ENCODE measurements at places on chromosomes 4 and X.

GRCh38 chr4:48340276-48340964 is 909 bp upstream of the SLAIN2 start:
- DNase-seq = no peak

DNA sequence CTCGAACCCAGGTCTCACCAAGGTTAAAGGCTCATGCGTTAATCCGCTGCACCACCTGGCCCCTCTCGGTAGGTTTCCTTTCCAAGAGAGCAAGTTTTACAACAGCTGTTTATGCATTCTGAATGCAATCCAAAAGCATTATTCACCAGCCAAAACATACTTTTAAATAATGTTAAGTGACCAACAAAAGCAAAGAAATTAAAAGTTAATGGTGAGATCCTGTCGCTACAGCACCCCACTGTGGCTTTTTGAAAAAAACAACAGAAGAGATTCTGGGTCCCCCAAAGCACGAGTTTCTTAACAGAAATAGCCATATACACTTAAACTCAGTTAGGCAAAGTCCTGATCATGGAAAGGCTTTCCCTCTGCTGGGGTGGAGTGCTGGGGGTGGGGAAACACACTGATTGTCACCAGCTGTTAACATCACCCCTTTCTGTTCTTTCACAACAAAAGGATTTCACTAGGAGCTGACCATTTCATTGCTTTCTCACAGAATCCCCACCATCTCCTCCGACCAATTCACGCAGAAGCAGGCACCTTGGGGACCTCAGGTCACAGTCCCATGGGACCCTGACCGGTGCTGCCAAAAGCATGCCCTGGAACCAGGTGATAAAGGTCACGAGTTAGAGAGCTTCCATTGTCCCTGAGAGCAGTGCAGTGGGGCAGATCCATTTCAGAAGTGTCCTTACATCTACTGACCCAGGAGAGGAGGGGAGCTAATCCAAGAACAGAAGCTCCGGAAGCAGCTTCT is 51.2 kb downstream of the ZNF827 start:
- DNase-seq = no peak

- no peak for DNase-seq
These were observed 63.5 kb upstream of the EMCN start for GRCh38 chr4:100581337-100581736.

DNA sequence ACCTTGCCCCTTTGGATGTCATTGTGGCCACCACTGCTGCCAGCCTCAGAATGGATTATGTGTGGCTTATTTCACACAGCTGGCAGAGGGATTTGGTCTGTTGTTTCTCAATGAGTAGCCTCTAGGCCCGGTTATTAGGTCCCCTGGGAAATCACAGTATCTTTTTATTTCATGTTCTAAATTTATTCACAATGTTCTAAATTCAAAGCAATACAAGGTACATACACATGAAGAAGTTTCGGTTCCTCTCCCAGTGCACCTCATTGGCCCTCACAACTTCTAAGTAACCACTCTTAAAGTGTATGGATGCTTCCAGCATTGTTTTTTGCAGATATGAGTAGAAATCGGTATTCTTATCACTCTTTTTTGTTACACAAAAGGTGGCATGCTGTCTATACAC is 262.7 kb downstream of the RCHY1 start:
- DNase-seq = no peak

GRCh38 chr4:8267077-8267476 is 2.5 kb upstream of the HTRA3 start:
- DNase-seq = peak; percentile 15

DNA sequence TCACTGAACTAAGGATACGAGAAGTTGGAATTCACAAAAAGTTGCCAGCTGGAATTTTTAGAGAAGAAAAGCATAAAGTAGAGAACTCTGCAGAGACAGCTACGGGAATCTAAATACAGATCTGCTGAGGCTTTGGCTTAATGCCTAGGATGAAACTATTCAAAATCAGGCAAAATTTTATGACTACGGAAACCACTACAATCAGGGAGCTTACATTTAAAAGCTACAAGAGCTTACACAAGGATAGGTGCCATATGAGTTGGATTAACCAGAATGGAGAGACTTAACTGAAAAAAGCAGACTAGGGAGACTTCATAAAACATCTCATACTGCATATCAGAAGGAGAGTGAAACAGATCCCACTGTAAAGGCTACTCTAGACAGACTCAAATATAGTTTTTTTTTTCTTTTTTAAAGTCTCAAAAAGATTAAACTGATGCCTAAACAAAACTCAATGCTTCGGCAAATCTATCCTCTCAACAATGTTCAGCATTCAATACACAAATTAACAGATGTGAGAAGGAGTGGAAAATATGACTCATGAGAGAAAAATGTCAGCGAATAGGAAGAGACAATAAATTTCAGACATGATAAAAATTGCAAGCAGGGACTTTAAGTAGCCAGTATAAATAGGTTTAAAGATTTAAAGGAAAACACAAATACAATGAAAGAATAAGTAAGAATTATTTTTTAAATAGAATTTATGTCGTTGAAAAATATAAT is 586.1 kb downstream of the FSTL5 start:
- no peak for DNase-seq

DNA sequence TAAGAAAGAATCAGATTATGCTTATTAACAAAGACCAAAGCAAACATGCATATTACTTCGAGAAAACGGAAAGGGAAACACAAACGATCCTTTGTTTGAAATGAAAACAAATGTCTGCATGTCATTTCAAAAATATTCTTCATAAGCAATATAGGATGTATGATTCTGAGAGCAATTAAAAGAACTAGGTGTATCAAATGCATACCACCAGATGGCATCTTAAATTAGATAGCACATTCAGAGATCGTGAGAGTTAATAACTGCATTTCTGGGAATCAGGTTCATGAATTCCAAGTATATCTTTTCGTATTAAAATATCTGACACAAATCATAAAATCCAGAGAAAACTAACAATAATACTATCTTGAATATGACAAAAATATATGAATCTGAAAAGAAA is 159.5 kb downstream of the PPP3CA start:
- no peak for DNase-seq

DNA sequence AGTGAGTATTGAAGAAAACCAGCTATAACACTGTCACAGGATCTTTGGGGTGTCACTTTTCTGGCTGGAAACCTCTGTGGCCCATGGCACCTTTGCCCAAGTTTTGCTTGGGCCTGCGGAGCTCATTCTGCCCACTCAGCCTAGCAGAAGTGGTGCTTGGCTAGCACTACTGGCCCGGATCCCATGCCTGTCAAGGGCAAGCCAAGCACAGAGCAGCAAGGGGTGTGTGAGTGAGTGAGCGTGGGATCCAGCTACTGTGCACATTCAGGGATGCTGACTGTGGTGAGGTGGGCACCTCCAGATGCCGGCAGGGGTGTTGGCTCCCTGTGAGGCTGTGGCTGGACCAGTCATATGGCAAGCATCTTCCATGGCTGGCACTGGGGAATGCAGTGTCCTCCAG is 55.4 kb upstream of the RASGEF1B start:
- no peak for DNase-seq

- no peak for DNase-seq
These were observed 3.4 kb upstream of the HOPX start for GRCh38 chr4:56684320-56685050.

DNA sequence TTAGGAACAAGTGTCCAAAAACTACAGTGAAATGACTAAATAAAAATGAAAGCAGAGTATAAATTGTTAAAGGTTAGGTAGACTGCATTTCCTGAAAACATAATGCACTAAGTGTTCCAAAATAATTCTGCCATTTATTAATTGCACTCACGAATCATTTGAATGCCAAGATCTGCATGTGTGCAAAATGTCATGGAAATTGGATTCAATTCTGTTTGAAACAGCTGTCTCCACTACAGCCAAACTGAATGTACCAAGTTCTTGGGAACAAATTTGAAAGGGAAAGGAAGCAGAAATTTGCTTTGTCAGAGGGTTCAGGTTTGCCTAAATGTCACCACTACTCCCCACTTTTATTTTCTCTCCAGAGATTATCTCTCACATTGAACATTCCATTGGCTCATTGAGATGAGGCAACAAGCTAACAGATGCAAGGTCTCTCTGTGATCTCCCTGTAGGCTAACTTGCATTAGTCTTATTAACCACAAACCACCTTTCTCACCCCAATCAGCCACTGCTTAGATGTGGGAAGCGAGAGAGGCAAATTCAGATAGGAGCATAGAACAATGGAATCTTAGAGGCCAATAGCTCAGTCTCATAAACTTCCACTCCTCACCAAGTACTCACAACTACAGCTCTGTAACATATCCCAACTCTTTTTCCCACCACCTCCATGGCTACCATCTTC is 226.6 kb downstream of the KDR start:
- DNase-seq = no peak

GRCh38 chr4:73868206-73869129 is 725 bp upstream of the CXCL1 start:
- DNase-seq = no peak

DNA sequence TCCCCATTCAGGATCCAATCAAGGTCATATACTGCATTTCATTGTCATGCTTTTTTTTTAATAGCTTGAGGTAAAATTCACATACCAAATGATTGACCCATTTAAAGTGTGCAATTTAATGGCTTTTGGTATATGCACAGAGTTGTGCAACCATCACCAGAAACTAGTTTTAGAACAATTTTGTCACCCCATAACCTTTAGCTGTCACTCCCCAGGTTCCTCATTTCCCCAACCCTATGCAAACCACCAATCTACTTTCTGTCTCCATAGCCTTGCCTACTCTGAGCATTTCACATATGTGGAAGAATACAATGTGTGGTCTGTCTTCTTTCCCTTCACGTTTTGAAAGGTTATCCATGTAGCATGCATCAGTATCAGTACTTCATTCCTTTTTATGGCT is 1.4 kb upstream of the SMAD1 start:
- DNase-seq = no peak

DNA sequence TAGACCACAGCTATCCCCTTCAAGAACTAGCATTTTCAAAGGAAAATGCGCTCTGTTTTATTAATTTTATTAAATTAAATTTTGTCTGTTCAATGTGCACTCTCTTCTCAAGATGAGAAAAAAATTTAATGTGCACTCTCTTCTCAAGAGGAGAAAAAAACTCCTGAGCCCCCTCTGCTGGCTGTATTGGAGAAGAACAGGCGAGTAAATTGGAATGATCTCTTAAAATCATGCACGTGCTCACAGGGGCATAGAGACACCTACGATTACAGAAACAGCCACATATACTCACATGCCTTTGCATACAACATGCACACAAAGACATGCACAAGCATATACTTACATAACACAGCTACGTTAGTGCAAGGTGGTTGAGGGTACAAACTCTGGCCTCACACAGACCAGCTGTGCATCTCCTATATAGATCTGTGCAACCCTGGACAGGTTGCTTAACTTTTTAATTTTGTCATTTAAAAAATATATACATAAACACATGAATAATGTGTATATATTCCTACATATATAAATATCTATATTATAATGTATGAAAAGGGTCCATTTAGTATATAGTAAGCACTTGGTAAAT is 176.2 kb upstream of the CXorf66 start:
- DNase-seq = peak; percentile 4

- no peak for DNase-seq
These were observed 245.0 kb upstream of the SFRP2 start for GRCh38 chr4:154033921-154034320.

GRCh38 chr4:162878096-162878495 is 288.6 kb downstream of the NAF1 start:
- no peak for DNase-seq

GRCh38 chrX:1477801-1478458 is 25.2 kb upstream of the ASMTL start:
- DNase-seq = no peak

- no peak for DNase-seq
These were observed 258.1 kb upstream of the NOCT start for GRCh38 chr4:138757432-138757831.

- DNase-seq = no peak
These were observed 547.0 kb upstream of the NDST4 start for GRCh38 chr4:115660465-115660864.

- no peak for DNase-seq
These were observed 264.6 kb upstream of the HAND2 start for GRCh38 chr4:173794662-173795061.

DNA sequence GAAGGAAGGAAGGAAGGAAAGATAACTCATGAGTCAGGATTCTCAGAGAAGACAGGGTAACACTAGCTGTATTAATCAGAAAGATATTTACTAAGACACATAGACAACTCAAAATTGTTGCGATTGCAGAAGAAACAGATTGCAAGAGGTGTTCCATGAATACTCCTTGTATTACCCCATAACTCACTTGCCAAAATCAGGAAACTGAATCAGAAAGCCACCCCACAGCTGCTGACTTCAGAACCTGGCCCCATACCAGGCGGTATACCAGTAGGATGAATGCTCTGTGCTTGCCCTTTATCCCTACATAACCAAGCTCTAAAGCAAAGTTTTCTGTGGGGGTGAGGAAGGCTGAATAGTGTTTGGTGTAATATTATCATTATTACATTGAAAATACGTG is 468.5 kb downstream of the IQCM start:
- DNase-seq = no peak

GRCh38 chrX:37817579-37817978 is 29.8 kb downstream of the DYNLT3 start:
- no peak for DNase-seq

DNA sequence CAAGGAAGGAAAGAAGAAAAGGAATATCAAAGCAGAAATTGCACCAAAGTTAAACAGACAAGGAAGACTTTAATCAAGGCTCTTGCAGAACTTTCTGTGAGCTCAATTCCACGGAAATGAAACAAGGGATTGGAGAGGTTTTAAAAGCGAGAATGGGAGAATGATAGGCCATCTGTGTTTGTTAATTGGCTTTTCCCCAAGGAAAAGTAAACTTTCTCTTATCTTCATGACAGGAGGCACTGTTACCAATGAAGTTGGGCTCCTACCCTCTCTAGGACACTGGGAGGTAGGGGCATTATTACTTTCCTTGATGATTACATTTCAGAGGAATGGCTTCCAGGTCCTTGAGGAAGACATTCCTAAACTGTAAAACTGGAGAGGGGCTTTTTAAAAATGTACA is 328.8 kb upstream of the NWD2 start:
- no peak for DNase-seq

DNA sequence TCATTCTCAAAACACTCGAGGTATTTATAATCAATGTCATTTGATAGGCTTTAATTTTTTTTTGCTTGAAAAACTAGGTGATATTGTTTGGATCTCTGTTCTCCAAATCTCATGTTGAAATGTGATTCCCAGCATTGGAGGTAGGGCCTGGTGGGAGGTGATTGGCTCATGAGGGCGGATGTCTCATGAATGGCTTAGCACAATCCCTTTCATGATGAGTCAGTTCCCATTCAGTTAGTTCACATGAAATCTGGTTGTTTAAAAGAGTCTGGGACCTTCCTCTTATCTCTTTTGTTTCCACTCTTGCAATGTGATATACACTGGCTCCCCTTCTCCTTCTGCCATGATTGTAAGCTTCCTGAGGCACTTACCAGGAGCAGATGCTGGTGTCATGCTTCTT is 638.7 kb downstream of the DMD start:
- no peak for DNase-seq

Measured in hematopoietic multipotent progenitor cell treated with erythropoietin and hydrocortisone succinate and interleukin-3 and kit ligand, for 17 days (in vitro differentiated cells).